ENCODE measurements at places on chromosomes 2 and 18.

GRCh38 chr2:209917154-209917771 is 85.2 kb upstream of the RPE start:
- DNase-seq: no peak

GRCh38 chr2:25912851-25913695 is 34.8 kb upstream of the ASXL2 start:
- no peak for DNase-seq

- peak; percentile 65 for DNase-seq
Observed at GRCh38 chr2:115161081-115161770, 718.8 kb downstream of the DPP10 start.

DNA sequence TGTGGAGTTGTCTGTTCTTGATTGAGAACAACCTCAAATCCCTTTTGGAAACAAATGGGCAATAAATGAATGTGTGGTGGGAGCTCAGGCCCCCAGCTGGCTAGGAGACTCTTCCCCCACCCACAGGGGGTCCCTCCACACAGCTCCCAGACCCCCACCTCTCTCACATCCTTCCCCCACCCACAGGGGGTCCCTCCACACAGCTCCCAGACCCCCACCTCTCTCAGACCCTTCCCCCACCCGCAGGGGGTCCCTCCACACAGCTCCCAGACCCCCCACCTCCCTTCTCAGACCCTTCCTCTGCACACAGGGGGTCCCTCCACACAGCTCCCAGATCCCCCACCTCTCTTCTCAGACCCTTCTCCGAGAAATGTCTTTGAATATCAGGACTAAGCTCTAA is 79.0 kb upstream of the CTDP1 start:
- DNase-seq: peak; percentile 12

- no peak for DNase-seq
Observed at GRCh38 chr2:213290501-213290900, 6.2 kb downstream of the SPAG16 start.

DNA sequence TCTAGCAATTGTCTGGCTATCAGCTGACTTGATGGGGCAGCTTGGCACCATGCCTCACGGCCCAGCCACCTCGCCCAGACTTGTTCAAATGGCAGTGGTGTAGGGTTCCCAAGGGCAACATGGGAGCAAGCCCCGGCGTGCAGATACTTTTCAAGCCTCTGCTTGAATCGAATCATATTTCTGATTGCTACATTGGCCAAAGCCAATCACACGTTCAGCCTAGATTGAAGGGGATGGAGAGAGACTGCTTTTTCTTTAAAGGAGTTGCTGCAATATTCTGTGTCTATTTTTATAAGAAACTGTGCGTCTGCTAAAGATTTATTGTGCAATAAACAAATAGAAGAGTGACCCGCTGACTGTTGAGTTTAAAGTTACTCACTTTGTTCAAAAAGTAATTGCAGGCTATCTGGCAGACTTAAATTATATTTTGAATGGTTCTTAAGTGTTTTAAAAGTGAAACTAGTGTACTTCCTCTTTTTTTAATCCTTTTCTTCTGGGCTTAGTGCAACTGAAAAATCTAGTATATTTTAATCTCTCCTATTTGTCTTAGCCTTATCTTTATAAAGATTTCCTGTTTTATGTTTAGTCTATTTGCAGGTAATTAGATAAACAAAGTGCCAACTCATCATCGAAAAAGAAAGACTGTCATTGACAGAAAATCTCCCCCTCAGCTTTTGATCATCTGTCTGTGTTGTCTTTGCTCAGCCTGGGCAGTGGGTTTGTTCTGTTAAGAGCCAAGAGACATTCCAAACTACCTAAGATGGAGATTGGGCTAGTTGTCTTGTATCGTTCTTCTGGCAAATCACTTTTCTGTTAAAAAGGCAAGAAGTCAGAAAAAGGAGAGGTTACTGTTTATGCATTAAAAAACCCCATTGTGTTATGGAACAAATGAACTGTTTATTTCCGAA is 156.1 kb downstream of the TPGS2 start:
- no peak for DNase-seq

DNA sequence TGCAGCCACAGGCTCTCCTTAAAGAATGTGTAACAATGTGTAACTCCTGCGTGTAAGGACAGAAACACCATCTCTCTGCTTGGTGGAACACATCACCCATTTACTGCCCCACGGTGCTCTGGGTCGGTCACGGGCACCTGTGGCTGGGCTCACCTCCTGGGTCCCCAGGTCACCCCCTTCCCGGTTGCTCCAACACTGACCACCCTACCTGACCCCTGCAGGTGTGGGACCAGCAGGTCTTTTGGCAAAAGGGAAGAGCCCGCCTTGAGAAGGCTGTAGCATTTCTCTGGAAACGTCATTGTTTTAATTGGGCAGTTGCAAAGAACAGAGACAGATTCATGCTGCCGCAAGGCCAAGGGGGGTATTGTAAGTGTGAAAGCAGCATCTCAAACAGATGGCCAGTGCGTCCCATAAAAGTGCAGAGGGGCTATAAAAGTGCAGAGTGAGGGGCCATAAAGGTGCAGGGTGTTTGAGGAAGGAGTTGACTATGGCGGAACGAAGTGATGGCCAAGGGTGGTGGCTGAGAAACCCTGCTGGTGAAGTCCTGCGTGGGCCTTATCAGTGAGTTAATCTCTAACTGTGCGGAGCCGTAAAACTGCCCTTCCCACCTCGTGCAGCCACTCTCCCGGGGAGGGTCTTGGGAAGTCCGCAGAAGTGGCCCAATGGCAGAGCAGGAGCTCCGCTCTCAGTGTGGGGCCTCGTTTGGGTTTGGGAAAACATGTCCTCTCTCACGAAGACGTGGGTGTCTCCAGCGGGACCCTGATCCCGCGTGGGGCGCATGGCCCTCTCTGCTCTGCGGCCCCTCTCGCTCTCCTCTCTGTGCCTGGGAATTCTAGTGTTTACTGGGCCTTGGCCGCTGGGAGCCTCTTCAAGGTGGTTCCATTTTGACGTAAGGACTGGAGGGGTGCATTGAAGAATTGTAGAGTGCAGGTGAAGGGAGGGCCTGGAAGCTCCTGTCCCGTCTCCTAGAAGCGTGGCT is 13.7 kb upstream of the NEU4 start:
- DNase-seq: peak; percentile 39

GRCh38 chr2:117963446-117963845 is 50.4 kb downstream of the CCDC93 start:
- no peak for DNase-seq

DNA sequence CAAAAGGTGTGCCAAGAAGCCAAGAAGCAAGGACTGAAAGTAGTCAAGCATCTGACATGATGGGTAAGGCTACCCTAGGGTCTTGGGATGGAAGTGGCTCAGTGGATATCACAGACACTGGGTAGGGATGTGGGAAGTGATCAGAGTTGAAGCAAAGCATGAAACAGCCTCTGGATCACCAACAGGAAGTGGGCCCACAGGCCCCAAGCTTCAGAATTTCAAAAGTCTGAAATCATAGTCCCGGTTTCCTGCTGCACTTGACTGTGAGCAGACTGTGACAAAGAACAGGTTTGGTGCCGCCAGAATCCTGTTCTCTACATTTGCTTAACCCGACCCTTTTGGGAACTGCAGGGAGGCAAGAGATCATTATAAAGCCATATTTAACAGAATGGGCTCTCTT is 57.4 kb downstream of the SP100 start:
- no peak for DNase-seq

GRCh38 chr2:186716899-186717298 is 23.0 kb downstream of the FAM171B start:
- DNase-seq: no peak

GRCh38 chr2:214377286-214377624 is 33.6 kb upstream of the VWC2L start:
- DNase-seq: no peak

DNA sequence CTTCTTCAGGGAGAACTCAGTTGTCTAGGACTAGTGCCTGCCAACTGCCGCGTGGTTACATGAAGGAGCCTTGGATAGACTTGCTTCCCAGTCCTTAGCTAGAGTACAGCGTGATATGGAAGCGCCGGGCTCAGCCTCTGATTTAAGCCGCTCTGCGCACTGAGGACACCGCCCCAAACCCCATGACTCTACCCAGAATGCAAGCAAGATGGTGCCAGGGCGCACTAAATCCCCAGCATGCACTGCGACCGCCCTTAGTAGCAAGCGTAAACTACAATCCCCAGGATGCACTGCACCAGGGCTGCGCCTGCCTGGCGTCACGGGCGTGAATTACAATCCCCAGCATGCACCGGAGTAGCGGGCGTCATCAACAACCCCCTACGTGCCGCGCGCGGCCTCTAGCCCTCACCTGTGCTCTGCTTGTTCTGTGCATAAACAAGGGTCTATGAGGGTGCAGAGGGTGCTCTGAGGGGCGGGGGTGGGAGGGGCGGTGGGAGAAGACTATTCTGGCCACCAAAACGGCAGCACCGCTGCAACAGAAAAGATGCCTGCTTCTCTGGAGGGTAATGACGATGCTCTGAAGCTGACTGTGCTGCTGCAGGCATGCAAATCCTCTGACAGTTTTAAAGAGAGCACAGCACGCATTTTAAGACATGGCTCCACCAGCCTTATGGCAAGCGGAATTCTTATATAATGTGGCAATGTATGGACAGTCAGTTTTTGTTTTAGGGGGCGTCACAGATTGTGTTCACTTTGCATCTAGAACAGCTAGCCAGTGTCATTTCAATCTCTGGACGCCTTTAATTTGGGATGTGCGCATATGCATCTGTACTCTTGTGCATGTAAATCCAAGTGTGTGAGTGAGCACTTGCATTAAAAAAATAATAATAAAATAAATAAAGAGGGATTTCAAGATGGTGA is 282.5 kb upstream of the MYT1L start:
- peak; percentile 94 for DNase-seq

GRCh38 chr18:31072175-31072574 is 29.6 kb upstream of the DSC3 start:
- DNase-seq: no peak

GRCh38 chr18:79851489-79851888 is 53.8 kb downstream of the KCNG2 start:
- no peak for DNase-seq

GRCh38 chr2:18903750-18904149 is 314.4 kb upstream of the NT5C1B start:
- DNase-seq: no peak

DNA sequence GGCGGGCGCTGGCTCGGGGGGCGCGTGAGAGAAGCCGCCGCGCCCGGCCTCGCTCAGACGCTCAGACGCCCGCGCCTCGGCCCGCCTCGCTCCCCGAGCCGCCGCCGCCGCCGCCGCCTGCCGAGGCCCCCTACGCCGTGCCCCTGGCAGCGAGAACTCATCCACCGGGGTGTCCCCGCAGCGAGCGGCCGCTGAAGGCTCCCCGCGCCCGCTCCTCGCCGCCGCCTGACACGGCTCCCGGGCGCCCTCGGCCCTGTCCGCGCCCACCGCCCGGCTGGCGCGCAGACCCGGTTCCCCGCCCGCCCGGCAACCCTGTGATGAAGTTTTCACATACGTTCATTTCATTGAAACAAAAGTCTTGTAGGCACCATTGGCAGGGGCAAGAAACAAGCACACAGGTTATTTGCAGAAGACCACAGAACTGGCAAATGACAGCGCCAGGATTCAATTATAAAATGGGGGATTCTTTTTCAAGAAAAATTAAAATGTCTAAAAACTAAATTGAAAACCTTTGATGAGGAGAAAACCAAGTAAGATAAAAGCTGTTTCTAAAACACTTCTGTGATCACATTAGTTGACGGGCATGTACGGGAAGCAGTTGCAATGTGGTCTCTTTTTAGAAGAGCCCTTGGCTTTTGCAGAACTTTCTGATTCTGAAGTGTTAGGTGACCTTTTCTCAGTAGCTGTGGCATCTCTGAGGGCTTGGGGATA is 50.5 kb upstream of the TUBA3D start:
- DNase-seq: peak; percentile 48

DNA sequence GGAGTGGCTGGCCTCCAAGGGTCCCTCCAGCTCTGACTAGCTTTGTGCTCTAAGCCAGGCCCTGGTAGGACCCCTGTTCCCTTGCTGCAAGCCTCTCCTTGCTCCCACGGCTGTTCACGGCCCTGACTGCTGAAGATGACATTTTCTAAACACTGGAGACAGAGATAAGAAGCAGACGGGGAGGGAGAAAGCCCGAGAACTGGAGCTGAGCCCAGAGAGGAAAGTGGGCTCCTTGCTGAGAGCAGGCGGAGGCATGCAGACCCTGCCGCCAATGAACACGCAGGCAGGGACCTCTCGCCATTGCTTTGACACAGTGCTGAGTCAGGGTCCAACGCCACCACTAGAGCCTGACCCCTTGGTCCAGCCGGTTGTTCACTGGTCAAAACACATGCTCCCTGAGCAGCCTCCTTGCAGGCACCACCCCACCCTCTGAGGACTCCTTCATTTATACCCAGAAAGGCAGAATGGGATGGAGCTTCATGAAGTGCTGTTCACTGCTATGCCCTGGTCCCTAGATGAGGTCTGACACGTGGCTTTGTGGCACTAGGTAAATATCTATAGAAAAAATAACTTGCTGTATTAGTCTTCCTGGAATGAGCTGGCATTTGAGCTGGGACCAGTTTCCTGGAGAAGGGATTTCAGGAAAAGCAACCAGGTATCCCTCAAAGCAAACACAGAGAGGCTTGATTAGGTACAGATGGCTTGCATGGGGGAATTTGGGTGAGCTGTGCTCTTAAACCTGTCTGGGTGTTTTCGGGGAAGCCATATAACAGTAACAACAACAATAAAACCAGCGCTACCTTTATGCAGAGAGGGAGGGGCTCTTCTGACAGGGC is 65.7 kb downstream of the MCFD2 start:
- no peak for DNase-seq

DNA sequence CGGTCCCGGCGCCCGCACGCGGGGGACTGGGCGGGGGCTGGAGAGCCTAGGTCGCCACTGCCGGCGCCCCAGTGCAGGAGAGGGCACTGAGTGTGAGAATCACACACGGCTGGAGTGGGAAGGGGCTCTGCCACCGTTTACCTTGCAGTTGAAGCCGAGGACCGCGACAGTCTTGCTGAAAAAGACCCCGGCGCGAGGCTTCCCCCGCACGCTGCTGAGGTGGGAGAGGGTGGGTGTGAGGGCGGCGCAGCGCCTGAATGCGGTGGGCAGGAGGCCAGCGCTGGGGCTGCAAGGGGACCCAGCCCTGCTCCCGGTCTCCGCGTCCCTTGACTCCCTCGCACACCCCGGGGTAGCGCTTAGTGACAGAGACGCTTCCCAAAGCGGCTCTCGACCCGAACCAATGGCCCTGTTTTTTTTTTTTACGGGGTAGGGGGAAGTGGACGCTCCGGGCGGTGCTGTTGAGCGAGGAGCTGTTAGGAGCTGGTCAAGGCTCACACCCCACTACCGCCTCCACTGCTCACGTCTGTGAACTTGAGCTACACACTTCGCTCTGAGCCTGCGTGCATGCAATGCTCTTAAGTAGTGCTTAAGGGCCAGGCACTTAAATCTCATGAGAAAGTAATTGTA is 794 bp downstream of the NOTO start:
- no peak for DNase-seq

GRCh38 chr2:25819597-25820039 is 58.7 kb downstream of the ASXL2 start:
- DNase-seq: no peak

GRCh38 chr18:63951302-63951705 is 2.2 kb downstream of the HMSD start:
- DNase-seq: no peak

- DNase-seq: no peak
Observed at GRCh38 chr2:223203971-223204929, 152.3 kb downstream of the KCNE4 start.

- DNase-seq: peak; percentile 70
Observed at GRCh38 chr2:189178726-189179569, 613 bp downstream of the COL5A2 start.
